Right lobe of liver (tissue), 6 donors: ENCODE measurements at places on chromosomes 2 and 18. TPM values are rescaled to one million over a fixed set of nuclear protein-coding genes. Genes with fewer than 3 reads are reported as not detected.

- no peaks in the 10 kb centered on the region for H3K36me3 ChIP-seq
- H3K27ac ChIP-seq, result peak overlapping the region; percentile 69
Observed at GRCh38 chr2:64274399-64275173, 130.4 kb upstream of the PELI1 start.

Gene SP100
- 39.1 TPM for total RNA-seq

GRCh38 chr2:168715849-168716248, 86.6 kb upstream of the NOSTRIN start:
- no peaks in the 10 kb centered on the region for H3K27me3 ChIP-seq
- no peak for DNase-seq
- H3K4me1 ChIP-seq, result no peaks in the 10 kb centered on the region
- no peak overlapping the region for H3K4me3 ChIP-seq
- no peaks in the 10 kb centered on the region for H3K36me3 ChIP-seq

DNA sequence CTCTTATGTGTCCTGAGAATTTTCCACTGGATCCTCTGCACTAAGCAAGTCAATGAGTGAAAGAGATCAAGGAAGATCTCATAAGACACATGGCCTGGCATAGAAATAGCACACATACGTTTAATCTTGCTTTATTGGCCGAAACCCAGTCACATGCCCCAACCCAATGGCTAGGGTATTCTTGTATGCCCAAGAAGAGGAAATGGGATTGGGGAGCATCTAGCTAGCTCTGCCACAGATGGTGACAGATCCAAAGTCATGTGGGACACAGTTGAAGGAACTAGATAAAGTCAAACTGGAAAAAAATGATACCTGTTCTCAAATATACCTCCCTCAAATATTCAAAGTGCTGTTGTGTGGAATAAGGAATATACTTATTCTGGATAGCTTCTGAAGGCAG, 74.7 kb downstream of the CD28 start:
- H3K27me3 ChIP-seq, result no peaks in the 10 kb centered on the region
- no peak for DNase-seq
- H3K36me3 ChIP-seq, result no peaks in the 10 kb centered on the region
- H3K4me3 ChIP-seq, result no peak overlapping the region
- H3K4me1 ChIP-seq, result no peaks in the 10 kb centered on the region

Gene GAD1
- not detected for total RNA-seq

DNA sequence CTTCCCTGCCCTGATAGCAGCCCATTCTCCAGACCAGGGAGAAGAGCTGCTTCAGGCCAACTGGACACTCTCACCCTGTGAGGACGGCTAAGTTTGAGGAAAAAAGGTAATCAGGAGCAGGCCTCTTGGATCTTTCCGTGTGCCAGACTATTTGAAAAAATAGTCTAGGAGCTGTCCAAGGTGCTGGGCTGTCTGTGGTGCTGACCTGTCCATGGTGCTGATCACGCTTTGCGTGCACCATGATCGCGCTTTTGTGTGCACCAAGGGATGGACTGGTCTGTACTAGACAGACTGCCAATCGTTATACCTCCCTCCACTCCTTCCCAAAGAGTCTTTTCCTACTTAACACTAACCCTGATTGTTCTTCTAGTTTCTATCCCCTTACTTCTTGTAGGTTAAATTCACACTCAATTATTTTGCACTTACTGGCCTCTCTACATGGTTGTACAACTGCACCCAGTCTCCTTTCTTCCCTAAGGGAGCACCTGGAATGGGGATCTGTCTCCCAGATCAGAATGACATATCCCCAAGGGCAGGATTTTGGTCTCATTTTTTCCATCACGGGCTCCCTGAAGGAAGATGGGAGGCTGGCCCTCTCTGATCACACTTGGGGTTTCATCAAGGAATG, 295.4 kb downstream of the CELF4 start:
- no peak overlapping the region for H3K27ac ChIP-seq
- H3K4me3 ChIP-seq, result no peak overlapping the region
- no peak for DNase-seq
- H3K36me3 ChIP-seq, result no peaks in the 10 kb centered on the region

Gene SERPINB3
- not detected for total RNA-seq

Gene G6PC2
- total RNA-seq, result not detected

DNA sequence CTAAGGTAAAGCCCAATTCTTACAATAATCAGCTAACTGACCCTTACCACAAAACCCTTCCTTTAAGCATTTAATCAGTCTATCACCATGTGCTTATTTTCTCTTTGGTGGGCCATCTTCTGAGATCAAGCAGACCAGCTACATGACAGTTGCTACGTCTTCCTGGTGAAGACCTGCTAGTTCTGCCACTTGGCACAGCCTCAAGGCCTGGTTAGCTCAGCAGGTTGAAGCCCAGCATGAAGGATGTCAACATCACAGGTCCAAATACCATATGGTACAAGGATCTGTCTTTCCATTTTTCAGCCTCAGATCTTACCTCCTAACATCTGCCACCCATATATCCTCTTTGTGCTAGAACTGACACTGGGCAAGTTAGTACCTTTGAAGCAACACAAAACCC, 636.9 kb downstream of the LRP1B start:
- no peak for DNase-seq
- H3K4me1 ChIP-seq, result no peaks in the 10 kb centered on the region
- H3K4me3 ChIP-seq, result no peak overlapping the region
- no peak overlapping the region for H3K27ac ChIP-seq

GRCh38 chr2:126749537-126749936, 93.6 kb downstream of the GYPC start:
- no peak overlapping the region for H3K4me3 ChIP-seq
- no peaks in the 10 kb centered on the region for H3K36me3 ChIP-seq
- DNase-seq, result no peak
- no peaks in the 10 kb centered on the region for H3K4me1 ChIP-seq
- H3K27ac ChIP-seq, result no peak overlapping the region

DNA sequence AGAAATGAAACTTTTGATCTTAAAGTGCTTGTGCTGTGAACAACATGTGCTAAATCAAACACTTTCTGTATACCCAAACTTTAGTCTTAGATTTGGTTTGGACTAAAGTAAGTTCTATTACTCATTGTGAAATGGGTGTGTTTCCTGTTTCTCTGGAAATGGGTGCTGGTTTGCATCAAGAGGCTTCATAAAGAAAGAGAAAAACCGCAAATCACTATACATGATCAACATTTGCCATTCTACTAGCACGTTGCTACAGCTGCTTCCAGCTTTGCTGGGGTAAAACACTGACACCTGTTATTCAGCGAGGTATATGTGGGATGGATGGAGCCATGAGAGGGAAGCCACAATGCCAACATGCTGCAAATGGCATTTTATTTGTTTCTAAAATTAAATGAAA, 547.0 kb upstream of the ACVR2A start:
- H3K27me3 ChIP-seq, result no peaks in the 10 kb centered on the region
- H3K27ac ChIP-seq, result no peak overlapping the region
- H3K4me3 ChIP-seq, result no peak overlapping the region

Gene SIX2
- not detected for total RNA-seq

- H3K27ac ChIP-seq, result no peak overlapping the region
- no peaks in the 10 kb centered on the region for H3K36me3 ChIP-seq
- H3K4me3 ChIP-seq, result no peak overlapping the region
- H3K27me3 ChIP-seq, result no peaks in the 10 kb centered on the region
Observed at GRCh38 chr18:25463726-25464125, 111.8 kb upstream of the ZNF521 start.

- H3K4me1 ChIP-seq, result no peaks in the 10 kb centered on the region
- H3K27ac ChIP-seq, result no peak overlapping the region
- no peak for DNase-seq
- no peak overlapping the region for H3K4me3 ChIP-seq
- no peaks in the 10 kb centered on the region for H3K27me3 ChIP-seq
Observed at GRCh38 chr2:17604050-17604449, 63.6 kb downstream of the VSNL1 start.

Gene KIAA2012
- total RNA-seq, result 0.37 TPM

GRCh38 chr2:26466662-26467310, 11.1 kb downstream of the OTOF start:
- H3K27me3 ChIP-seq, result no peaks in the 10 kb centered on the region
- H3K4me1 ChIP-seq, result no peaks in the 10 kb centered on the region
- no peak overlapping the region for H3K27ac ChIP-seq
- H3K4me3 ChIP-seq, result no peak overlapping the region

DNA sequence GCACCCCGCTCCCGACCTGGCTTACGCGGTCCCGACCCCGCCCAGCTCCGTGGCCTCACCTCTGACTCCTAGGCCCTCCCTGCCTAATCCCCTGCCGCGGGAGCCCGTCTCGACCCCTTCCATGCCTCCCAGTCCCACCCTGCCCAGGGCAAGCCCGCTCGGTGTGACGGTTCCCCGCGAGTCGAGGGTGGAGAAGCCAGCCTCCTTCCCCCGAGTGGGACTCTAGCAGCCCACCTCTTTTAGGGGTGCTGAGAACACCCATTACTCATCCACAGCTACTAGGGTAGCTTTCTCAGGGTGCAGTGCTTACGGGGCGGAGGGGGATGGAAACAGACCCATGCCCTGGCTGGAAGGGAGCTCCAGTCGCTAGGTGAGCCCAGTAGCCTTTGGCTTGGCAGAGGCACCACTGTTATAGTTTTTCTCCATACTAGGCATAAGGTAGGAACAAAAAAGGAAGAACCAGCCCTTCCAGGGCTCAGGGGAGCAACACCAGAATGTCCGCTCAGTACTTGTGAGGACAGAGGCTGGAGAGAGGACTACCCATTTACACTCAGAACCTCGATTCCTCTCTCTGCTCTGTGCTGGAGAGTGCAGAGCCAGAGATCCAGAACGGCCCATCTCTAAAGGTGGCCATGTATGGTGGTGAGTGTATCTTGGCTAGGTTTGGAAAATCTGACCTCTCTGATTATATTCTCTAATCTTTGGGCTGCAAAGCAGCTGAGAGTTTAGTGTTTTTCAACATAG, 606 bp downstream of the AGBL5 start:
- H3K36me3 ChIP-seq, result no peaks in the 10 kb centered on the region
- no peaks in the 10 kb centered on the region for H3K27me3 ChIP-seq
- H3K4me1 ChIP-seq, result no peaks in the 10 kb centered on the region
- peak; percentile 70 for DNase-seq
- peak overlapping the region; percentile 92 for H3K4me3 ChIP-seq

GRCh38 chr2:70141212-70141901, 49.5 kb downstream of the C2orf42 start:
- peak overlapping the region; percentile 100 for H3K27ac ChIP-seq
- peak overlapping the region; percentile 49 for H3K4me3 ChIP-seq
- DNase-seq, result peak; percentile 76
- no peaks in the 10 kb centered on the region for H3K27me3 ChIP-seq
- no peaks in the 10 kb centered on the region for H3K4me1 ChIP-seq

Gene FZD7
- total RNA-seq, result 1.3 TPM

Gene RESP18
- not detected for total RNA-seq

- H3K36me3 ChIP-seq, result no peaks in the 10 kb centered on the region
- H3K27me3 ChIP-seq, result no peaks in the 10 kb centered on the region
- no peak overlapping the region for H3K4me3 ChIP-seq
- DNase-seq, result no peak
- no peak overlapping the region for H3K27ac ChIP-seq
- no peaks in the 10 kb centered on the region for H3K4me1 ChIP-seq
Observed at GRCh38 chr2:80073134-80073561, 231.4 kb downstream of the LRRTM1 start.

DNA sequence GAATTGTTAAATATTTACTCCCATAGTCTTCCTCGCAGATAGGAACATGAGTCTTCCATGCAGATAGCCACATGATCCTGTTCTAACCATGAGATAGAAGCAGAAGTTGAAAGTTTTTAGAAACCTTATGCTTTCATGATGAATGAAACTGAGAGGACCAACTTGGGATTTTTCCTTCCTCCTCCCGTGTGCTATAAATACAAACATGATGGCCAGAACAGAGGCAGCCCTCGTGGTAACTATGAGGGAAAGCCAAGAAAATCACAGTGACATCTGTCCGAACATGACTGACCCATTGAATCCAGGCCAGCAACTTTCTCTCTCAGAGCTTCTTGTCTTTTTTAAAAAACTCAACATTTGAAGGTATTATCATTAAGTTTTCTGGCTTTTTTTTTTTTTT, 78.5 kb downstream of the ACAA2 start:
- H3K36me3 ChIP-seq, result no peaks in the 10 kb centered on the region
- peaks cover 27% of the 10 kb centered on the region for H3K4me1 ChIP-seq
- H3K4me3 ChIP-seq, result no peak overlapping the region
- DNase-seq, result no peak

GRCh38 chr2:240457223-240458043, 22.0 kb downstream of the GPC1 start:
- no peak overlapping the region for H3K4me3 ChIP-seq
- no peaks in the 10 kb centered on the region for H3K4me1 ChIP-seq
- no peaks in the 10 kb centered on the region for H3K27me3 ChIP-seq
- H3K36me3 ChIP-seq, result no peaks in the 10 kb centered on the region

Gene LYG1
- total RNA-seq, result 0.25 TPM

Gene ARHGEF33
- total RNA-seq, result not detected

DNA sequence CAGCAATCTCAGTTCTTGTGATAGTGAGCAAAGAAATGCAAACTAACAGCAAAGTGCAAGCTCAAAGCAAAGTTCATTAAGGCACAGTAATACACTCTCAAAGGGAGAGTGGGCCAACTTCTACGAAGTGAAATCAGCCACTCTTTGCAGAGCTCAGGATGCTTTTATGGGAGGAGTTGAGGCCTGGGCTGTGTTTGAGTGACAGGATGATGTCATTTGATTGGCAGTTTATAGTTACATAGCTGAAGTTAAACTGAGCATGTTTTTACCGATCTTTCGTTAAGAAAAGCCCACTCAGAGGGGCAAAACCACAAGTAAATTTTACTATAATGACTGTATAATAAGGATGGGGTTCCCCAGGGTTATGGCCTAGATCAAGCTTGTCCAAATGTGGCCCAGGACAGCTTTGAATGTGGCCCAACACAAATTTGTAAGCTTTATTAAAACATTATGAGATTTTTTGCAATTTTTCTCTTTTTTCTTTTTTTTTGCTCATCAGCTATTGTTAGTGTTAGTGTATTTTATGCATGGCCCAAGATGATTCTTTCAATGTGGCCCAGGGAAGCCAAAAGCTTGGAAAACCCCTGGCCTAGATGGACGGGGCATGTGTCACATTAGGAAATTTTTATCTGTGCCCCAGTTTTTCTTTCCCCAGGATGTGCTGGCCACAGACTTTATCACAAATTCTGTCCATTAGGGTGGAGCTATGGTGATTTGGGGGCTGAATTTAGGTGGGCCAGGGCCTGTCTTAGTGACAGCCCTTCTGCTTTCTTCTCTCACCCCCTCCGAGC, 8.3 kb upstream of the DNAH7 start:
- no peak overlapping the region for H3K4me3 ChIP-seq
- H3K27ac ChIP-seq, result no peak overlapping the region
- no peak for DNase-seq
- H3K4me1 ChIP-seq, result peaks cover 34% of the 10 kb centered on the region

DNA sequence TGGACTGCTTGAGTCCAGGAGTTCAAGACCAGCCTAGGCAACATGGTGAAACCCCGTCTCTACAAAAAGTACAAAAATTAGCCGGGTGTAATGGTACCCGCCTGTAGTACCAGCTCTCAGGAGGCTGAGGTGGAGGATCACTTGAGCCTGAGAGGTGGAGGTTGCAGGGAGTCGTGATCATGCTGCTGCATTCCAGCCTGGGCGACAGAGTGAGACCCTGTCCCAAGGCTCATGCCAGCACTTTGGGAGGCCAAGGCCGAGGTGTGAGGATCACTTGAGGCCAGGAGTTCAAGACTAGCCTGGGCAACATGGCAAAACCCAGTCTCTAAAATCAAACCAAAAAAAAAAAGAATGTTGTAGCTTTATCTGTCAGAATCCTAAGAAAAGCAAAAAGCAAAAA, 25.4 kb downstream of the SMC6 start:
- no peak for DNase-seq
- no peaks in the 10 kb centered on the region for H3K27me3 ChIP-seq
- no peak overlapping the region for H3K4me3 ChIP-seq
- no peak overlapping the region for H3K27ac ChIP-seq
- H3K4me1 ChIP-seq, result no peaks in the 10 kb centered on the region
